T-helper 17 cell (primary cell): ENCODE measurements at places on chromosomes 6 and 20. TPM values are rescaled to one million over a fixed set of nuclear protein-coding genes. Genes with fewer than 3 reads are reported as not detected.

Gene OPRL1
- 1.4 TPM for total RNA-seq

Gene TRIM10
- total RNA-seq = 0.37 TPM

Gene SOX18
- total RNA-seq = not detected

Gene FANCE
- 4.5 TPM for total RNA-seq

Gene PPP1R16B
- 45.6 TPM for total RNA-seq

Gene CCN2
- total RNA-seq = not detected
